ENCODE measurements at places on chromosomes 2 and 18.

DNA sequence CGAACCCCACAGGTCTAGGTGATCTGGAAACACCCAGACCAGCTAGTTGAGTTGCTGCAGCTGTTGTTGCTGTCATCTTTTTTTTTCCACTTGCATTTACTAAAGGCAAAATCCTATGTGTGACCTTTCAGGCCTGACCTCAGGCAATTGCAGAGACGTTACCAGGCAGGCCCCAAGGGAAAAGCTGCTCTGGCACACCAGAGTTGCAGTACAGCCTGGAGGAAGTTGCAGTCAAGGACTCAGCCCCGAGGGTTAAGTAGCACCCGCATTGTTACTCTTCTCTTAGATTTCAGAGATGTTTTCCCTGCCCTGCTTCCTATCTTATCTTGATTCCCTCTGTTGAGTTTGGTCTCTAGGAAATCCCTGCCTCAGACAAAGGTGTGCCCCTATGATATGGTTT lies 45.2 kb upstream of the SMAD2 start:
- no peak for DNase-seq

DNA sequence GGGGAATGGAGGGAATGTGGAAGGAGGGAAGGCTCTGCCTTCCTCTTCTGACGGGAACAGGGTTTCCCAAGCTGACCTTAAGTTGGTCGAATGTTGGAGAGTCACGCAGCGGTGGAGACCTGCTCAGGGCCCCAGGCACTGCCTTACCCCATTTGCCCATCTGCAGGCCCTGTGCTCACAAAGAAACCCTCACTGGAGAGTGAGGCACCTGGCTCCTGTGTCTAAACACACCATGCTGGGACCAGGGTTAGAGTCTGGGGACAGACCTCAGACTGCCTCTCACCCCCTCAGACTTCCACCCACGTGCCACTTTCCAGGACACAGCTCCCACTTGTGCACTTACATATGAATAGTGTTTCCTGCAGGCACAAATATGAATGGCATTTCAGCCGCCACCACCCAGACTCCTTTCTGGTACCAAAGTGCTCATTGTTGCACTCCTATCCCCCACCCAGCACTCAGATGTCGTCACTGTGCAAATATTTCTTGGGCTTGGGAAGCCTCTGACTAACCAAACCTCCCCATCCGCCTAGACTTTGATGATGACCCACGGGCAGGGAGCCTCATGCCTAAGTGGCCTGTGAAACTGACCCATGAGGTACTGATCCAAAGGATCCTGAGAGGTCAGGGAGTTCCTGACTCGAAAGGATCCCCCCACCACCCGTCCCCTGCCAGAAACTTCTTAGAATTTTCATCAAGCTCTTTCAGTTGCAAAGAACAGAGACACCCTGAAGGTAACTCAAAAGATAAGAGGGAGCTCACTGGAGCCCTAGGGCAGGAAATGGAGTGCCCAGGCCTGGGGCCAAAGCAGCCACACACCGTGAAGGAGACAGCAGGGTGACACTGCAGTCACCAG lies 78.3 kb downstream of the STPG4 start:
- peak; percentile 9 for DNase-seq

- DNase-seq = no peak
Measured at GRCh38 chr2:145258903-145259579, 739.1 kb upstream of the ZEB2 start.

DNA sequence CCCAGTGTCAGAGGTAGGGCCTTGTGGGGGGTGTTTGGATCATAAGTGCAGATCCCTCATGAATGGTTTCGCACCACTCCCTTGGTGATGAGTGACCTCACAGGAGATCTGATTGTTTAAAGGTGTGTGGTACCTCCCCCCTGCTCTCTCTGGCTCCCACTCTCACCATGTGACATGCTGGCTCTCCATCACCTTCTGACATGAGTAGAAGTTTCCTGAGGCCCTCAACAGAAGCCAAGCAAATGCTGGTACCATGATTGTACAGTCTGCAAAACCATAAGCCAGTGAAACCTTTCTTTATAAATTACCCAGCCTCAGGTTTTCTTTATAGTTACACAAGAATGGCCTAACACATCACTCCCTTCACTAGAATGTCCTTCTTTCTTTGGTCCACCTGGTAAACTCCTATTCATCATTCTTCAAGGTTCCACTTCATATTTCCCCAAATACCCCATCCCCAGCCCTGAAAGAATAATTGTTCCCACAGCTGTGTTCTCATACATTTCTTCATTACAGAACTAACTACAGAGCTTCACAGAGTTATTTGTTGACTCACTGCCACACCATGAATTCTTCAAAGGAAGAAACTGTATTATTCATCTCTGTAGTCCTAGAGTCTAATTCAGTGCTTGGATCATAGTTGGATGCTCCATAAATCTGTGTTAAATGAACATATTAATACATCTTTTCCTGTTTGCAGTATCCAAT lies 81.2 kb upstream of the STK17B start:
- DNase-seq = no peak

GRCh38 chr2:218394298-218395089 lies 5.2 kb upstream of the CTDSP1 start:
- no peak for DNase-seq

GRCh38 chr2:240329778-240330177 lies 105.7 kb upstream of the GPC1 start:
- no peak for DNase-seq

DNA sequence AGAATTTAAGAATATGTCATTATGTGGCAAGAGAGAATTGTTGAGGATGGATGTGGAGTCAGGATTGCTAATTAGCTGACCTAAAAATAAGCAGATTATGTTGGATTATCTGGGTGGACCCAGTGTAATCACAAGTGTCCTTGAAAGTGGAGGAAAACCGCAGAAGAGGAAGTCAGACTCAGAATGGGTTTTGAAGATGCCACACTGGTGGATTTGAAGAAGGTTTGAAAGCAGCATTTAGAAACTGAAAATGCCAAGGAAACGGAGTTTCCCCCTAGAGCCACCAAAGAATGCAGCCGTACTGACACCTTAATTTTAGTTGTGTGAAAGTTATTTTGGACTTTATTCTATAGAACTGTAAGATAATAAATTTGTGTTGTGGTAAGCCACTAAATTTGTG lies 41.6 kb upstream of the DPP10 start:
- DNase-seq = no peak

DNA sequence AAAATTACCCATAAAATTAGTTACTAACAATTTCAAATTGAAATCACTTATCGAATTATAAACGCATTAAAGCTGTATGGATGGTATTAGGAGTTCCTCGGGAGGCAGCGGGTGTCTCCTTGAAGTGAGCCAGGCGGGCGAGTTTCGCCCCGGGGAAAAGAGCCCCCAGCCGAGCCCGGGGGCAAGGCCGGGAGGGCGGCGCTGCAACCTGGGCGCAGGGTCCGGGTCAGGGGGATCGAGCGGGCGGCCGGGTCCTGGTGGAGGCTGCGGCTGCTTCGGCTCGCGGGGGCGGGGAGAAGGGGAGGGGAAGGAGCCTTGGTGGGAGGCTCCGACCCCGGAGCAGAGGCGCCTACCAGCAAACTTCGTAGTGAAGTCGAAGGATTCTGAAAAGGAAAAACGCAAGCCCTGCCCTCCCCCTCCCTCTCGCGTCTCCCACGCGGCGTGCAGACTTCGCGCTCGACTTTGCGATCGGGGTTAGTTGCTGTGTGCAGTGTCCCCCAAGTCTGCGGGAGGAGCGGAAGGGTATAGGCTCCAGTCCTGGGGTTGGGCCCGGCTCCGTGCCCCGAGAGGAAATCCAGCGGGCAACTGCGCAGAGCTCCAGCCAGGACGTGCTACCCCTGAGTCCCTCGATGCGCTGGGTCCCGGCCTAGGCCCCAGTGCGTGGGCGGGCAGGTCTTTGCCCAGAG lies 140.8 kb downstream of the MEIS1 start:
- DNase-seq = no peak

GRCh38 chr18:36265015-36265414 lies 32.5 kb upstream of the FHOD3 start:
- no peak for DNase-seq

DNA sequence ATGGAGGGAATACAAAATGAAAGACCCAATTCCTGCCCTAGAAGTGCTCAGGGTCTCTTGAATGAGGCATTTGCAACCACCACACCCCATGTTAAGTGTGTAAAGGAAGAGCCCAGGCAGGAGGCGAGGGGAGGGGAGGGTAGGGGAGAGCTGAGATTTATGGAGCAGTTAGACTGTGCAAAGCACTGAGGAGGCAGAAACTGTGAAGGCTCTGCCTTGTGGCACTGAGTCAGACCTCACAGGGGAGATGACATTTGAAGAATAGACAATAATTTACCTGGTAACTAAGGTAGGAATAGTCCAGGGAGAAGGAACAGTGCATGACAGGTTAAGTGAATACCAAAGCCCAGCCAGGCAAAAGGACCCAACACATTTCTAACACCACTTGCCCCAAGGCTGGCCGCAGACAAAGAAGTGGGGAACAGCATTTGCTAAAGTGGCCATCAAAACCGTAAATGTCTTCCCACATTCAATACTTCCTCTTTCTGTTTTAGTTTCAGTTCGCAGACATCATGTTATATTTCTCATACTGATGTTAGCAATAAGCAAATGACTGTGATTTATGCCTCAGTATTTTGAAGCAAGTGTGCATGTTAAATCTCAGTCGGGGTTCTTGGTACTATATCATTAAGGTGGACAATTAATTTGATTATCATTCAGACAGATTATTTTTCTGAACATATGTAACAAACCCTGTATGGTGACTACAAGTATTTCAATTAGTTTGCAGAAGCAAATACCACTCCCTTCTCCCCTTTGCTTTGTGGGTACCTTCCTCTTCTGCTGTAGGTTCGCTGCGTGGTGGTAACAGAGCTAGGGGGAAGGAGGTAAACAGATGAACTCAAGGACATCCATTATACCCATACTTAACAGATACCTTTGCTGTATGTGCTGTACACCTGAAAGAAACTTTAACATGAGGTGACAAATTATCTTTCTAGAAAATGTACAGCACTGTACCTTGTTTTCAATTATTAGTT lies 27.5 kb downstream of the CDH20 start:
- DNase-seq = no peak

GRCh38 chr2:189599245-189599644 lies 18.7 kb upstream of the SLC40A1 start:
- DNase-seq = no peak

- no peak for DNase-seq
Measured at GRCh38 chr2:110205660-110206455, 1.0 kb upstream of the NPHP1 start.

GRCh38 chr2:207078186-207078798 lies 87.5 kb downstream of the KLF7 start:
- no peak for DNase-seq

- no peak for DNase-seq
Measured at GRCh38 chr18:75363446-75364225, 63.9 kb downstream of the SMIM21 start.

DNA sequence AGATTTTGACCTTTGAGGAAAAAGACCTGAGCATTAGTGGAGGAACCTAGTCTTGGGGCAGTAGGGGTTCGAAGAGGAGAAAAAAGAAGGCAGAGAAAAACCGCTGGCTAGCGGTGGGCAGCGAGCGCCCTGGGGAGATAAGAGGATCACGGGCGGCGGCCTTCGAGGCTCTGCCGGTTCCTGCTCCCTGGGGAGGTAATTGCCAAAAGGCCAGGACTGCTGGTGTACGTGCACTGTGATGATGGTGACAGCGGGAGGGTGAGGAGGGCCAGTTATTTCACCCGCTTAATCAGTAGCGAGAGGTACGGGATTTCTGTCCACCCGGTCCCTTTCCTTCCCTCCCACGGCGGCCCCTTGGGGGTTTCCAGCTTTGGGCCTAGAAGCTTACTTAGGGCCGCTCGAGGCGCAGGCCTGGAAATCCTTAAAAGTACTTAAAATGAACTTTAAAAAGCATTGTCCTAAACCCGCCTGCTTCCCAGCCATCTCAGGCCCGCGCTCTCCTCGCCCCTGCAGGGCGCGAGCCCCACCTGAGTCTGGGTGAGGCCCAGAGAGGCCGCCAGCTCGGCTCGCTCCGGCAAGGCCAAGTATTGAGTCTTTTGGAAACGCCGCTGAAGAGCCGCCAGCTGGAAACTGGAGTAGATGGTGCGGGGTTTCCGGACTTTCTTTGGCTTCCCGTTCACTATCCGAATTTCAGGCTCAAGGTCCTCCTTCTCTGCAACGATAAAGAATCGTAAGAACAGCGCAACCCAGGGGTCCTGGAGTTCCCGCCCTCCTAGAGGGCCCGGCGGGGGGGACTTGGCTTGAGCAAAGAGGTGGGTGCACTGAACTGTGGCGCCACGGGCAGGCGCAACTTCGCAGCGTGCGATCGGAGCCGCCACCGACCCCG lies 1.5 kb downstream of the DLX2 start:
- DNase-seq = no peak

DNA sequence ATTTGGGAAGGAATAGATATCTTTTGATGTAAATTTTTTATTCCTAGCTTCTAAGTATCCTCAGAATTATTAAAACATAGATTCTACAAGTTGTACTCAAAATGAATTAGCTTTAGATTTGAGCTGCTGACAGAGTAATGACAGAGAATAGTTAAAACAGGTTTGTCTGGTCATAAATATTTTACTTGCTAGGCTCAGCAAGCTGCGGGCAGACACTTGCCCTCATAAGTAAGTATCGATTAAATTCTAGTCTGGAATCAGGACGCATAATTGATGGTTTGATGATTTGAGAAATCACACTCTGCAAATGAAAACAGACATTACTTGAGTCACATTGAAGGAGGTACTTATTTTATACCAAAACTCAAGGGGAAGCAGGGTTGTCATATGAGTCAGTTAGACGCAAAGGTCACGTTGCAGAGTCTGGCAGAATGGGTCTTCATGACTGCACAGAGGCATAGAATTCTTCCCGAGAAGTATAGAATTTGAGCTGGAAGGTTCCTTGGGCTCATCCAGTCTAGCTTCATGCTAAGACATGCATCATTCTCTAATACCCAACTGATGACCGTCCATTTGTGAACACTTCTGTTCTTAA lies 27.5 kb downstream of the ARL4C start:
- no peak for DNase-seq

- peak; percentile 81 for DNase-seq
Measured at GRCh38 chr2:111139637-111140317, 19.1 kb downstream of the BCL2L11 start.

GRCh38 chr18:805755-806110 lies 6.3 kb downstream of the YES1 start:
- no peak for DNase-seq

DNA sequence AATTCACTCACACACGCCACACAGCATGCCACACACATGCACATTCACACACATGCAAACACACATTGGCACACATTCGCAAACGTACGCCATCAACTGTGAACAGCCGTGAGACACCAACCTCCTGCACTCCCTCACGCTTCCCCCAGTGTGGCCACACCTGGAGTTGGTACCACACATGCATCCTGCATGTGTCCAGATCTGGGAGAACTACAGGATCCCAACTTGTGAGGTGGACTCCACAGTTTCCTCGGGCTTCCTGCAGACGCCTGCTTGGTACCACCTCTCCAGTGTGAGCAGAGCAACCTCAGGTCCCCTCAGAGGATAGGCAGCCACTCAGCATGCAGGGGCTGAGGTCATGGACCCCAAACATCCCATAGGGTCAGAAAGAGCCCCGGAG lies 239.0 kb downstream of the EIPR1 start:
- DNase-seq = no peak
